ENCODE measurements at places on chromosomes 1 and 21.

DNA sequence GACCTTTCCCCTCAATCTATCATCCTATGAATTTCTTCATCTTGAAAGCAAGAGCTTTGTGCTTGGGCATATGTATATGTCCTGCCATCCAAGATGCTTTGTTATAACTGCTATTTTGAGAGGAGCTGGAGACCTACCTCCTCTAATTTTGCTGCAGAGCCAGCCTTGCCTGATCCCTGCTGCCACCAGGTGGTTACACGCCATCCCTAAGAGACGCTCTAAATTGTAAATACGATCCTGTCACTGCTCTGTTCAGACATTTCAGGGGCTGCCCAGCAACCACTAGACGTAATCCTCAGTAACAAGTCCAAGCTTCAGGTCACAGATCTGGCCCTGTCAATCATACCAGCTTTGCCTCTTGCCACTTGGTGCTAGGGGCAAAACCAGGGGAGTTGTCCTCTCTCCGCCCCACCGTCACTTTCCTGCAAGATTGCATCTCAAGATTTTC lies 32.9 kb downstream of the GPA33 start:
- peak; percentile 81 for DNase-seq

DNA sequence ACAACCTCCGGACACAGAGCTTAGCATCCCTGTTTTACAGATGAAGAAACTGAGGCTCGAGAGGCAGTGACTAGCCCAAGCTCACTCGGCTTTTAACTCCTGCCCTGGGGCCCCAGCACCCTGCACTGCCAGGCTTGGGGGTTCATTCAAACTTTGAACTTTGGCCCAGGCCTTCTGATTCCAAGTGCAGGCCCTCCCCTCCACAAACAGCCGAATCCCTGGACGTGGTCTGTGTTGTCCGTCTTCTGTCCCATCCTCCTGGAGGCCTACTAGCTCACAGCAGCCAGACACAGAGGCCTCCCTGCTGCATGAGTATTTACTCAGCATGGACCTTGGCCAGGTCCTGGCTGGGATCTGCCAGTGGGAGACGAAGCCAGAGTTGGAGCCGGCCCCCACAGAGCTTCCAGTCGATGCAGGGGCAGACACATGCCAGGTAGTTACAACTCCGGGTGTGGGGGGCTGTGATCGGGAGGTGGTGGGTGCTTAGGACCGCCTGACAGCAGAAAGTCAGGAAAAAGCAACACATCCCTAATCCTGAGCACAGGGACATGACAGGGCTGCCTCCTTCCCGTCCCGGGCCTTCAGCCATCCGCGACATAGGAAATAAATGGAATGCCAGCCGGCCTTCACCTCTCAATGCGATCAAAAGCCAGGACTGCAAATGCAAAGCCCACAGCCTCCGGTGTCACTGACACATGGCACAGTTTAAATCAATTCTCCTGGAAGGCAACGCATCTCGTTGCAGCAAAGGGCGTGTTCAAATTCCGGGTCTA lies 7.4 kb downstream of the IFFO2 start:
- DNase-seq, result no peak

GRCh38 chr1:68644504-68644903 lies 147.6 kb upstream of the DEPDC1 start:
- DNase-seq, result no peak

- peak; percentile 98 for DNase-seq
Observed at GRCh38 chr1:193059282-193060114, at the start of the genes RO60 and UCHL5. Gene RO60, plus strand, starts transcription at chr1:193059612. Its CDS starts 9,443 bp downstream, at chr1:193069055. Gene UCHL5, minus strand, starts transcription at chr1:193059360. Its CDS starts 100 bp downstream, at chr1:193059260.

- DNase-seq, result no peak
Observed at GRCh38 chr1:222284466-222284865, 263.4 kb downstream of the HHIPL2 start.
